ENCODE measurements at places on chromosomes 4 and X.

DNA sequence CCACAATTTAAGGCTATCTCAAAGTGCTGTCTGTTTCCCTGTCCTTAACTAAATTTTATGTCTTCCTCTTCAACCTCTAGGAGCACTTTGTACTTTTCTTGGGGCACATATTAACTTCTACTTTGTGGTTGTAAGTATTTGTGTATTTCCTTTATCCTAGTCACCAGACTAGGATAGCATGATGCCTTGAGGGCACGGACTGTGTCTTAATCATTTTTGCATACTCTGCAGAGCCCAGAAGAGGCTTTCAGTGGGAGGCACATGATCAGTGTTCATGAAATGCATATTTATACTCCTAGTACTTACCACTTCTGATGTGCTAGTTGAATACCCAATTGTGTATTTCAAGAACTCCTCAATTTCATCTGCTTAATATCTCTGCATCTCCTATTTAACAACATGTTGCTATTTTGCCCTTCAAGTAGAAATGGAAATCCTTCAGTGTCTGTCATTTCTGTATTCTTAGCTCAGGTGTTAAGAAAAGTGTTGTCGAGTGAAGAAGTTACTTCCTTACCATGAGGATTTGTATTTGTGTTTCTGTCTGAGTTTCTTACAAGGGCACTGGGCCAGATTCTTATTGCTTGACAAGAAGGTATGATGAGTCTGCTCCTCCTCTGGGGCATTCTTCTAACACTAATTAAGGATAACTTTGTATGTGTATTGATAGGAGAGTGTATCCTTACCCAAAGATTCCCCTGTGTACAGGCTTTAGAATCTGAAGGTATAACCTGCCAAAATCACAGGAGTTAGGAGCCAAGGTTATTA is 28.3 kb upstream of the PGRMC2 start:
- DNase-seq = no peak

DNA sequence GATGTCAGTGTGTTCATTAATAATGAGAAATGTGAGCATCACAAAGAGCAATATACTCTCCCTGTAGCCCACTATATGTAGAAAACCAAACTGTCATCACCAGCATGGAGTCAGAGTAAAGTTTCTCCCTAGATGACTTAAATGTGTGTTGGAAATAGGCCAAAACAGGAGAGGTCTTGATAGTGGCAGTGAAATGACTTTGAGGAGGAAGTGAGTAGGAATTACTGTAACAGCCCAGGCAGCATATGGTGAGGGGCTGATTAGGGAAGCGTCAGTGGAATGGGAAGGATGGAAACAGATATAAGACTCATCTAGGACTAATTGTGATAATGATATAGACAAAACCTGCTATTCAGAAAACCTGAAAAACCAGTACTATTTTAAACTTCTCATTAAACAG is 83.9 kb downstream of the ATXN3L start:
- no peak for DNase-seq

DNA sequence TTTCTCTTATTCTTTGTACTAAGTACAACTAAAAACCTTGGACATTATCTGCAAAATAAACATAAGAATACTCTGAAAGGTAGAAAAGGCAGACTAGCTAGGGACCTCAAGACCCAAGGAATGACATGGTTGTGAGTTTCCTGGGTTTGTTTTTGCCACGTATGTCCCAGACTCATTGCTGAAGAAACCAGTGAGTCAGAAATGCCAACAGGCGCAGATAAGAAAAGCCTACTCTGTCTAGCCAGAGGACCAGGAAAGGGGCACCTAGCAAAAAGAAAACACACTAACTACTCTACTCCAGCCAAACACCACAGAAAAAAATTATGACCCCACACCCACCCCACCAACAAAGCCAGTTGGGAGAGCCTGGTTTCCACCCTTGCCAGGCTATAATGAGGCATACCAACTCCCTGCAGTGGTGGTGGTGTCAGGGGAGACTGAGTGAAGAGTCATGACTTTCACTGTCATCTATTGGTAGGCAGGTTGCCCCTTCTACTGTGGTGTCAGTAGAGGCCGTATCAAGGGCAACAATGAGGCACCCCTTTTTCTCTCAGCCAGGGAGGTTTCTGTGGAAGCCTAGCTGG is 10.9 kb downstream of the MTMR1 start:
- DNase-seq = no peak

GRCh38 chr4:89727238-89727637 is 109.7 kb downstream of the SNCA start:
- DNase-seq = no peak

GRCh38 chr4:88481537-88481936 is 24.6 kb downstream of the HERC5 start:
- no peak for DNase-seq

GRCh38 chrX:86887341-86887740 is 630.3 kb upstream of the KLHL4 start:
- DNase-seq = no peak

- no peak for DNase-seq
Measured at GRCh38 chr4:104763554-104764222, 269.0 kb upstream of the CXXC4 start.

- DNase-seq = no peak
Measured at GRCh38 chrX:35819241-35819640, 21.1 kb downstream of the MAGEB16 start.

DNA sequence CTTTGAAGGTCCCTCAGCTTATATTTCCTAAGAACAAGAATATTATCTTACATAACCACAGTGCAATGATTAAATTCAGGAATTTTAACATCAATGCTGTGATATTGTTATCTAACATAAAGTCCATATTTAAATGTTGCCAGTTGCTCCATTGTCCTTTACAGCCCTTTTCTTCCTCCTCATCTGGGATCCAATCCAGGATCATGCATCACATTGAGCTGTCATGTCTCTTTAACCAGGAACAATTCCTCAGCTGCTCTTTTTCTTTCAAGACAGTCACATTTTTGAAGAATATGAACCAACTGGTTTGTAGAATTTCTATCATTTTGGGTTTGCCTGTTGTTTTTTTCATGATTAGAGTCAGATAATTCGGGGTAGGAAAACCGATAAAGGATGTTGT is 12.0 kb downstream of the TMSB4X start:
- DNase-seq = no peak

DNA sequence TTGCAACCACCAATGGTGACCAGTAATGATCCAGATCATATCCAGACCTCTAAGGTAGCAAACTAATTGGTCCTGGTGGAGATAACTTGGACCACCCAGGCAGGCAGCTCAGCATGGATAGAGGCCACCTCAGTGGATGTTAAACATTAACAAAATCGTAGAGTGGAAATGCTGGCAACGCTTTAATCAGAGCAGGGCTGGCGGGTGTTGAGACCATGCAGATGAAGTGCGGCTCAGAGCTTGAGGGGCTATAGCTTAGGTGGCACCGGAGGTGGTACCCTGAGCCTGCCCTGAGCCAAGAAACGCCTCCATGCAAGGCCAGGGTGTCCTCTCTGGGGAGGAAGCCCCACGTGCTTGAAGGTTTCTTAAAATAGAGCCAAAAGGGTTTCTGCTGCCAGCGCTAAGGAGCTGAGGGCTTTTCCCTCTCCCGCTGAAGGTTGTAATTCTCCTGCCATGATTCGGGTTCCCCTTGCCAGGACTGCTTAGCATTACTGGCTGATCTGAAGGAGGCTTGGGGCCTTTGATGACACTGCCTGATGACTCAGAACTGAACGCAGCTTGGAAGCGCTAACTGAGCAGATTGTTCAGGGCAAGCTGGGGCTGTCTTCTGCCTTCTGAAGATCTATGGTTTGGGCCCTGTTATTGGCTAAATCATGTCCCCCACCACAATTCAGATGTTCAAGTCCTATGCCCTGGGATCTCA is 177.8 kb upstream of the ATP6AP2 start:
- no peak for DNase-seq

DNA sequence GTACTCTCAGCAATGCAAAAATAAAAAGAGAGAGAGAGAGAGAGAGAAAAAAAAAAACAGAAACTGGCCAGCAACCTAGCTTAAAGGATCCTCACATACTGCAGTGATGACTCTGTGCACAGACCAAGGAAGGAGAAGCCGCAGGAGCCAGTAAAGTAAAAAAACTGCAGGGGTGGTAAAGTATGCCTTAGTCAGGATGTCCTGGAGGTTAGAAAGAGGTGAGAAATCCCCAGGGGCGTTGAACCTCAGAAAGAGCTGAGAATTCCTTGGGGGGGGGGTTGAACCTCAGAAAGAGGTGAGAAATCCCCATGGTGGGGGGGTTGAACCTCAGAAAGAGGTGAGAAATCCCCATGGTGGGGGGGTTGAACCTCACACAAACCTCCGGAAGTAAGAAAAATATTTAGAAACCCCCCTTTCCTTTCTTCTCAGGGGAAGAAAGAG is 48.0 kb downstream of the MAGEA9 start:
- no peak for DNase-seq

- DNase-seq = no peak
Measured at GRCh38 chr4:87838890-87839591, 6.3 kb downstream of the MEPE start.

GRCh38 chrX:124023838-124024238 is 62.3 kb downstream of the STAG2 start:
- no peak for DNase-seq

GRCh38 chr4:76753814-76754213 is 144.1 kb downstream of the SOWAHB start:
- no peak for DNase-seq

GRCh38 chrX:19659929-19660328 is 144.6 kb upstream of the MAP3K15 start:
- no peak for DNase-seq

DNA sequence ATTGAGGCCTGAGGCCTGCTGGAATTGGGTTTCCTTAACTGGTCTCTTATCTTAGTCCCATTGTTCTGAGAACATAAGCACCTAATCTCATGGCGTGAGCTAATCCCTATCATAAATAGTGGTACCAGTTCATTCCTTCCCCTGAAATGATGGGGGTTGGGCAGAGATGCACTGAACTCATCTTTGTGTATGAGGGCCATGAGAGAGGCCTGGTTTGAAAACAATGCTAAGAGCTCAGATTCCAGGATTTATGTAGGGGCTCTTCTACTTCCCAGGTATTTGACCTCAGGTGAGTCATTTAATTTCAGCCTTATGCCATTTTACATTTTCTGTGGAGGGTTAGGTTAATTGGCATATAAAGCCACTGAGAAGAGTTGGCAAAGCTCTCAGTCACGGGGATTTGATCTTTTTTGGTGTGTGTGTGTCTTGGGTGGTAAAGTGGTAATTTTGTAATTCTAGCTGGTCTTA is 4.4 kb downstream of the RBM3 start:
- no peak for DNase-seq

DNA sequence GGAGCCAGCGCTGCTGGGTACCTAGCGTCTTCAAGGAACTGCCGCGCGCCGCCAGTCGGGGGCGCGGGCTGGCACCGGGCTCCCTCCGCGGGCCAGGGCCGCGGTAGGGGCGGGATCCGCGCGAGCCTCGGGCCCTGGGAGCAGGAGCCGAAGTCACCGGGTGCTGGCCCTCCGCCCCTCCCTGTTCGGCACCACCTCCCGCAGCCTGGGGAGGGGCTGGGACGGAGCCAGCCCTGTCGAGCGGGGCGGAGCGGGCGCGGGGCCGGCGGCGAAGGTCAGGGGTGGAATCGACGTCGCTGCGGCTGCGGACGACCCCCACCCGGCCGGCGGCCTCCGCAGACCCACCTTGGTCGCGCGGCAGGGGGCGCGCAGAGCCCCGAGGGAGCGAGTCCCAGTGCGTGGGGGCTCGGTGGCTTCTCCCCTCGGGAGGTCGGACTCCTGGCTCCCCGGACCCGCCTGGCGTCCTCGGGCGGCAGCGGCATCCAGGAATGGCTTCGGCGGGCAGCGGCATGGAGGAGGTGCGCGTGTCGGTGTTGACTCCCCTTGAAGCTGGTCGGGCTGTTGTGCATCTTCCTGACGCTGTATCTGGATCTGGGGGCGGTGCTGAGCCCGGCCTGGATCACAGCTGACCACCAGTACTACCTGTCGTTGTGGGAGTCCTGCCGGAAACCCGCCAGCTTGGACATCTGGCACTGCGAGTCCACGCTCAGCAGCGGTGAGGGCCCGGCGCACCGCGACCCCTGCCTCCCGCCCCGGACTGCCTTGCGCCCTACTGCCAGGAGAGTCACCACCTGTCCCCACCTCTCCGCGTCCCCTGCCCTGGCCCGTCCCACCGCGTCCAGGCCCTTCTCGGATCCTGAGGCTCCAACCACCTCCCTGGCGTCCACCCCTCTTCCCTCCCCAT is 50.5 kb upstream of the FAM47C start:
- no peak for DNase-seq

DNA sequence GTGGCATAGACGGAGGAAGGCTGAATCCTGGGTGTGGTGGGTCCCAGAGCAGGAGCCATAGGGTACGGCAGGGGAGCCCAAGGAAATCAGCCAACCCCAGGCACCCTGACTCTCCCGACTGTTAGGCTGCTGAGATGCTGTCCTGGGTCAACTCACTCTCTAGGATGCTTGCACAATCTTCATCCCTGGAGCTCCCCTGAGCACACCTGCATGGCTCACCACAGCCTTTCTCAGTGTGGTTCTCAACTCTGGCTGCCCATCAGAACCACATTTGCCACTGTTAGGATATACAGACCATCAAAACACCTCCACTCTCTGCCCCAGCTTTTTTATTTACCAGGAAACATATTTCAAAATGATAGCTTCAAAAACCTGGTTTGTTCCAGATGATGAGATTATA is 236.3 kb downstream of the FBXW7 start:
- no peak for DNase-seq

- no peak for DNase-seq
Measured at GRCh38 chrX:141838016-141838415, at the start of gene MAGEC3. Gene MAGEC3, plus strand, starts transcription at chrX:141838316. Its CDS starts 0 bp downstream, at chrX:141838316.

DNA sequence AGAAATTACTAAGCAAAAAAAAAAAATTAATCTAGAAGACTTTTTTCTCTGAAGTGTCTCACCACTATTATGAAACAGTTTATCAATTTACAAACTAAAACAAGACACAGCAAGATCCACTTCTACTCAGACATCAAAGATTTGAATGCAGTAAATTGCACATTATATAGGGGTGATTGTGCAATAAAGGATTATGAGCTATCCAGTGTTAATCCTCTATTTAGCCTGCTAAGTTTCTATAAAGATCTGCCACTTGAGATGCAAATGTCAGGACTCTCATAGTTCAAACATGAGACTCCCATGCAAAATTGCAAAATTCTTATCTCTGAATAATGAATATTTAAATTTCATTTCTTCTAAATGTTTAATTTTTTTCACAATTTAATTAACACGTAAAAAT is 2.2 kb downstream of the TECRL start:
- DNase-seq = no peak

- DNase-seq = peak; percentile 53
Measured at GRCh38 chrX:1535241-1536041, 1.5 kb downstream of the P2RY8 start.

- DNase-seq = no peak
Measured at GRCh38 chr4:127782025-127782274, 172 bp upstream of the HSPA4L start.

DNA sequence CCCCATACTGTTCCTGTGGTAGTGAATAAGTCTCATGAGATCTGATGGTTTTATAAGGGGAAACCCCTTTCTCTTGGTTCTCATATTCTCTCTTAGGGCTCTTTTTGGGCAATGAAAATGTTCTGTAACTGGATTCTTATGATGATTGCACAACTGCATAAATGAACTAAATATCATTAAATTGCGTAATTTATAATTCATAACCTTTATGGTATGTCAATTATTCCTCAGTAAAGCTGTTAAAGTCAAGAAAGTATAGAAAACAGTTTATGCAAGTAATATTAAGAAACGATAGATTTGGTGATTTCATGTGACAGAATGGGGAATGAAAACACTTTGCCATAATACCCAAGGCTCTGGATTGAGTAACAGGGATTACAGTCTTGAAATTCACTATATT is 33.5 kb upstream of the SPANXD start:
- no peak for DNase-seq
